ENCODE measurements at places on chromosomes 2 and 18. TPM values are rescaled to one million over a fixed set of nuclear protein-coding genes. Genes with fewer than 3 reads are reported as not detected.

- no peak for DNase-seq
Observed at GRCh38 chr18:392928-393573, 107.5 kb downstream of the COLEC12 start.

- DNase-seq: no peak
Observed at GRCh38 chr2:134771313-134771801, 52.6 kb upstream of the TMEM163 start.

GRCh38 chr18:48517048-48517447 lies 21.8 kb upstream of the CTIF start:
- no peak for DNase-seq

- no peak for DNase-seq
Observed at GRCh38 chr2:217252181-217252580, 392.3 kb upstream of the TNP1 start.

- no peak for DNase-seq
Observed at GRCh38 chr2:96594691-96595152, 43.4 kb downstream of the KANSL3 start.

GRCh38 chr2:1769703-1770422 lies 25.5 kb upstream of the PXDN start:
- peak; percentile 62 for DNase-seq

DNA sequence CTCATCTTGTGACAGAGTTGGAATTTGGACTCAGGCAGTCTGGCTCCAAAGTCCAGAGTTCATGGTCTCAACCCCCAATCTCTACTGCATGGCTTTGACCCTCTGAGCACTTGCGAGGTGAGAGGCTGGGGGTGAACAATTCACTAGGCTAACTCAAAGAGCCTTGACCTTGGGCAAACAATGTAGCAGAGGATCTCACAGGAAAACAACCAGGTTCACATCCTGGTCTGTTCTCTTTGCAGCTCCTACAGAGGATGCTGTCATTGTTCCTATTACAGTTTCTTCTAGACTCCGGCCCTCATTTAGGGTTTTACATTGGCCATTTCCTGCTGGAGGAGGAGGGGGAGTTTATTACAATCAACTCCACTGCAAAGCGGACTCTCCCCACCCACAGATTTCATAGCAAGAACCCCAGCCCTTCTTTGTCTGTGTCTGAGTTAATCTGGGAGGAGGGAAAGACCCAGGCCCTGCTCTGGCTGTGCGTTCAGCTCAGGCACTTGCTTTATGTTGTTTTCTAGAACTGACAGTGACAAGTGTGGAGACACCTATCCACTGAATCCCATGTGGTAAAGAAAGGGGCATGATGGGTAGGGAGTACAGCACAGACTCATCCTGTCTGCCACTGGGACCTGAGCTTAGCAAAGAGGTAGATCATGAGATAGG lies 101.6 kb downstream of the LBH start:
- DNase-seq: no peak

DNA sequence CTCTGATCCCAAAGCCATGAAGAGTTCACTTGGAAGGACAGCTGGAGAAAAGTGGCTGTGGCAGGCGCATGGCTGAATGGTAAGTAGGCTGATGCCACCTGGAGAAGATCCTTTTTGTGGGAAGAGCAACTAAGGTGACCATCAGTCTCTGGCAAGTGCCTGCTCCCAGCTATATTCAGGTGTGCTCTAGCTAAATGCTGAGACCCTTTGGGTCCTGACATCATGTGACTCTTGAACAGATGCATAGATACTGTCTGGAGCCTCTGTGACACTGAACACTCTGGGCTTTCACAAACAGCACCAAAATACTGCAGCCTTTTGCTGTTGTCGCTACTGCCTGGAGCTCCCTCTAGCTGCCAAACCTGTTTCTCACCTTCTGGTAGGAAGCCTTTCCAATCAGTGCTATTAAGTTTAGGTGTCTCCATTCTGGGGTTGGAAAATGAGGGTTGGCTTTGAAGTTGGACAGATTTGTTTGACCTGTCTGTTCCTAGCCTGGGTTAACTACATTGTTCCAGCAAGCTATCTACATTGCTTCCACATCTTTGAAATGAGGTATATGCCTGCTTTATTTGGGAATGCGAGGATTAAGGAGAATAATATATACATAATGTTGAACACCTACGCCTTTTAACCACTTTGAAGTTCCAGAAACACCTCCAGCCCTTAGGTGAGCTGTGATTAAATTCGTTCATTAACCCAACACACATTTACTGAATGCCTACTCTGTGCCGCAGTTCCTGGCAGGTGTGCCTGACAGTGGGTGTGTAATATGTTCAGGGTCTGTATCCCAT lies 3.1 kb downstream of the EGR4 start:
- peak; percentile 41 for DNase-seq

- DNase-seq: peak; percentile 90
Observed at GRCh38 chr18:45169610-45170009, 445.7 kb upstream of the SLC14A2 start.

DNA sequence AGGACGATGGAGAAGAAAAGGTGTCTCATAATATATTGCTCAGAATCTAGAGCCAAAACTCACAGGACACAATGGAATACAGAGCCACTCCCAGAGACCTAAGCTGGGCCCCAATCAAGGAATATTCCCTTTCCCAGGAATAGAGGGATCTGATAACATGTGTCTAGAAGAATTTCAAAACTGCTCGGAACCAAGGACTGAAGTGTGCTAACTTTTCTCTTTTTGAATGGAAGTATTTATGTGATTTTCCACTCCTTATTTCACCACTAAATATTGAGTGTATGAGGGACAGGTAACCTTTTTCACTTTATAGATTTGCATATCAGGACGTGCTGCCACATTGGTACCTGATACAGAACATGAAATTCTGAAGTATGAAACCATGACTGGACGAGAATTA lies 9.2 kb upstream of the C2orf69 start:
- no peak for DNase-seq

- DNase-seq: no peak
Observed at GRCh38 chr2:162086904-162087303, 12.9 kb upstream of the DPP4 start.

DNA sequence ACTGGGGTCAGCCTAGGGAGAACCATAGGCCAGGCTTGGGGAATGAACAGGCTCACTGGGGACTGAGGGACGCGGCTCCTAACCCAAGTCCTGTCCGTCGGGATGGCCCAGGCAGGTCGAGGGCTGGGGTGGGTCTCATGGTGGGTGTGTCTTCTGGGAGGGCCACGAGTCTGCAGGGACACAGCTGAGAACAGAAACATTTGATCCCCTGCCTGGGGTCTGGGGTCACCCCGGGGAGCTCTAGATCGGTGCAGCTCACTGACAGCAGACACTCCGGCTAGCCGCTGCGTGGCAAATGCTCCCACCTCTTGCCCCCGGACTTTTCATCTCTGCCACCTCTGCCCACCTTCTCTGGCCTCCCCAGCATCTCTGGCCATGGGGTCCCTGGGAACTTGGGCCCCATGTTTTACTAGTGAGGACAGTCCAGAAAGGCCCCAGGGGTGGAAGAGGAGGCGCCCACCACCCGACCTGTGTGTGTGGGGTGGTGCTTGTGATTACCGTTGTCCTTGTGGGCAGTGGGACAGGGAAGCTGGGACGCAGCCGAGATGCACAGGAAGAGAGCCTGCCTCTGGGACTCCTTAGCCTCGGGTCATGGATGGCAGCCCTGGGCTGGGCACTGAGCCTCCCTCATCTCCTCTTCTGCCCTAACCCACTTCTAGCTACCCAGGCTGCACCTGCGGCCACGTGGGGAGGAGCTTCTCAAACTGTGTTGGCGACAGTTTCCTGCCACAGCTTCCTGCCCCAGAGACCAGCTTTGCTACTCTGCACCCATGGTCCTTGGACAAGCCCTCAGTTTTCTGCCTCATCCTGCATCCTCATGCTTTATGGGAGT lies 4.9 kb downstream of the ZAP70 start:
- DNase-seq: no peak

GRCh38 chr2:105787376-105788318 lies 42.9 kb downstream of the NCK2 start:
- DNase-seq: no peak

- DNase-seq: no peak
Observed at GRCh38 chr2:42767899-42768705, 4.2 kb upstream of the OXER1 start.

- DNase-seq: peak; percentile 7
Observed at GRCh38 chr18:70659036-70659925, 370.4 kb downstream of the SOCS6 start.

DNA sequence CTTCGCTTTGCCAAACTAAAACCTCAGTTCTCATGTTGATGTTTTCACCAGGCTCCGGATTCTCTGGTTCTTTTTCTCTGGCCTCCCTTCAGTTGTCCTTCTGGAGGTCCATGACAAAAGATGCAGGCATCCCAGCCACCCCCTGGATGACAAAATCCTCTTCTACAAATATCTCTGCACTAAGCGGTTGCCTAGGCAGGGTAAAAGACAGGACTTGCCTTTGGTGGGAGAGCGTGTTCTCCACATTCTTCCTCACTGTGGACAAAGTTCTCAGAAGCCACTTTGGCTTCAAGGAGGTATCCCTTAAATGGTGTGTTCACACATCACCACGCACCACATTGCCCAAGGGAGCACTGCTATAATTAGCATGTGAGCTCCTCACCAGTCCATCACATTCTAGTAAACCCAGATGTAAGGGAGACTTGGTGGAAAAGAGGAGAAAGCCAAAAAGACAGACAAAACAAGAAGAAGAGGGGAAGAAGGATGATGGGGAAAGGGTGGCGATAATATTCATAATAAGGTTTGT lies 23.6 kb upstream of the MRPL33 start:
- no peak for DNase-seq

- peak; percentile 52 for DNase-seq
Observed at GRCh38 chr18:58559427-58560186, 69.3 kb downstream of the ALPK2 start.

DNA sequence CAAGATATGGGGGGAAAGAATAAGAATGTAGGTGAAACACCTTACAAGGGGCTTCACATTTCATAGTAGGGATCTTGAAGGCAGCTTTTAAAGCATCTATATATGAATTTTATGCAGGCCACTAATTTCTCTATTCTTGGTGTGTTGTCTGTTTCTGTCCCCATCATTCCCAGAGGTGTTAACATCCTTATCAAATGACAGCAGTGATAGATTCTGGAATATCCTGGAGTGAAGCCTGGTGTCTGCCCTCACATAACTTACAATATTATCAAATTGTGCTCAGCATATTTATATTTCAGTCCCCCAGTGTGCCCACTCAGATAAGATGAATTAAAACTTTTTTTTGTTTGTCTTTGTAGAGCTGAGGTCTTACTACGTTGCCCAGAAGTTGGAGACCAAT lies 486.2 kb downstream of the EPHA4 start:
- no peak for DNase-seq

GRCh38 chr2:45178854-45179253 lies 169.6 kb upstream of the SIX2 start:
- peak; percentile 60 for DNase-seq

- no peak for DNase-seq
Observed at GRCh38 chr2:213545964-213546475, 261.8 kb downstream of the SPAG16 start.

DNA sequence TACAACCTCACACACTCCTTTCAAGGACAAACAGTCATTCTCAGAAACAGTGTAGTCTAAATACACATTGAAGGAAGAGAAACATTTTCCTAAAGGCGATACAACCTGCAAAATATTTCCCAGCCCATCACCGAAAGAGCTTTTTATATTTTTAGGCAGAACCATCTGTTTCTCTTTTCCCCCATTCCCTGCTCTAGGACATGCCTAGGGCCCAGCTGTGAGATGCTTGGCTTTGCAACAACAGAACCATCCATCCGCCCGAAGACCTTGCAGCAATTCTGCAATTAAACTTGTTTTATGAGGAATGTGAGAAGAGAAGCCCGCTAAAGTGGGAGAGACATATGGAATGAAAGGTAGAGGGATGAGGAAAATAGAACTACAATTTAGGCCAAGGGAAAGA lies 105.6 kb upstream of the RFX8 start:
- no peak for DNase-seq

DNA sequence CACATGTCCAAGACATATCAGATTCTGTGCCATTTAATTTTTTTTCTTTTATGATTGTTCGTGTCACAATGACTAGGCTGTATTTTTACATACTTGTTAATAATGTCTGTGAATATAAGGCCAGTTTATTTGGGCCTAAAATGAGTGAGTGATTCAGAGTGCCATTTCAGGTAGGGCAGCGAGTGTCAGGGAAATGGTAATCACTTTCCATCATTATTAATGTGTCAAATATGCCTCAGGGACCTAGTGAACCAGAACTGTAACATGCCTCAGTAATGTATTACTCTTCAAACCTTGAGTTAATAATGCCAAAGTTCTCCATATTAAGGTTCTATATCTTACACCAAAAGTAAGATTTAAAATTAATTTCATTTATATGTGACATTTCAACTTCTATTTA lies 8.6 kb downstream of the FAM171B start:
- no peak for DNase-seq

GRCh38 chr2:64634345-64635267 lies 19.1 kb downstream of the SERTAD2 start:
- peak; percentile 72 for DNase-seq

GRCh38 chr2:235827585-235827992 lies 333.7 kb downstream of the AGAP1 start:
- DNase-seq: no peak

DNA sequence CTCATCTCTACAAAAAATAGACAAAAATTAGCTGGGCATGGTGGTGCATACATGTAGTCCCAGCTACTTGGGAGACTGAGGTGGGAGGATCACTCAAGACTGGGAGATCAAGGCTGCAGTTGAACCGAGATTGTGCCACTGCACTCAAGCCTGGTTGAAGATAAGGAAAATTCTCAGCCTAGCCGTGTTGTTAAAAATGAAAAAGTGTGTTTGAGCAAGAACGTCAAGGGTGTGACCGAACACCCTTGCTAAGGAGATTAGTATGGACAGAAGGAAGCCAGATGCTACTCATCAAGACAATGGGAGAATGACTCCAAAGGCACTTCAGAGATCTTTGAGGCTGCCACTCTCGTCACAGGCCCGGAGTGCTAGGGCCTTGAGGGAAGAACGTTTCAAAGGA lies 70.0 kb upstream of the NDUFV2 start:
- no peak for DNase-seq

DNA sequence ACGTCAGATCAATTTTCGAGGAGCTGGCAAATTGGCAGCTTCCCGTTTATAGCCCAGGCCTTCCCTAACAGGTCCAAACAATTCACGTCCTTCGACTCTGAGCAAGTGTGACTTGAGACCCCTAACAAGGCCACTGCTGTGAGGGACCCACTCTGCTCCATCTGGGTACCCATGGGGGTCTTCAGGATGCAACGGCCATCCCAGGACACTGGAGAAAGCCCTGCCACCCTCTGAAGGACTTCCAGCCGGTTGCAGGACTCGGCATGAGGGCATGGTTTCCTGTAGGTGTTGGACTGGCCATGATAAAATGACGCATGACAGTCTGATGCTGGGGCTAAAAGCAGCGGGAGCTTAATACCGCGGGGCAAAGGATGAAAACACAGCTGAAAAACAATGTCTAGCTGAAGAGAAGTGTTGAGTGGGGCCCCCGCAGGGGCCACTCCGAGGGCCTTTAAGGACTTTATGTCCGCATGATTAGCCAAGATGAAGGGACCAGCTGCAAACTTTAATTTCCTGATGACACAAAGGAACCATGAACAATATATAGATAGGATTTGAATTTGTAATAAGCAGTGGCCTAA lies 113.3 kb upstream of the ZNF521 start:
- no peak for DNase-seq

Gene ANO7
- total RNA-seq: 0.36 TPM

Gene TEKT4
- not detected for total RNA-seq

Gene MGAT4A
- under 0.01 TPM for total RNA-seq

Gene QPCT
- 2.2 TPM for total RNA-seq

Gene ABCB11
- total RNA-seq: not detected

Gene POTEF
- not detected for total RNA-seq

Gene MERTK
- 0.28 TPM for total RNA-seq

Gene SDC1
- 22.0 TPM for total RNA-seq

Gene FN1
- total RNA-seq: 7,693 TPM

Gene LYG1
- total RNA-seq: not detected

Gene HS1BP3
- total RNA-seq: 9.0 TPM

Gene RTN4
- 216 TPM for total RNA-seq

All from IMR-90 (cell line).